ENCODE measurements at places on chromosomes 12 and 14.

- no peak for DNase-seq
These were observed 75.7 kb downstream of the DIP2B start for GRCh38 chr12:50580436-50580835.

GRCh38 chr14:59245809-59246295 is 57.4 kb downstream of the DAAM1 start:
- DNase-seq = no peak

DNA sequence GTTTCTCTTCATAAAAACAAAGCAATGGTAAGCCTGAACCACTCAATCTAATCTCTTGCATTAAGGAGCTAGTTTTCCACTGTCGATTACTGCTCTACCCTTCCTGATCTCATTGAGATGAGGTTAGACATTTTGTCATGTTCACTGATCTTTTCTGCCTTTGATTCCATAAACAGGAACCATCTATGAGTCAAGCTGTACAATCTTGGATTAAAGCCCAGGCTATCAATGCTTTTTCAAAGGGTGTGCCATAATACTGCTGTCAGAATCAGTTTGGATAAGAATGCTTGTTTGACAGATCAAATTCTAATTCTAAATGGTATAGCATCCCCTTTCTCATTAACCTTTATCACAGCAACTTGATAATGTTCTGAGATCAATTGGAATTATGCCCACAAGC is 16.1 kb downstream of the GRIP1 start:
- peak; percentile 88 for DNase-seq

- no peak for DNase-seq
These were observed 5.5 kb downstream of the DNAH10 start for GRCh38 chr12:123767613-123768012.

GRCh38 chr14:69315301-69315700 is 55.3 kb downstream of the GALNT16 start:
- DNase-seq = peak; percentile 81

- peak; percentile 60 for DNase-seq
These were observed 187.6 kb upstream of the ALG10 start for GRCh38 chr12:33834672-33835071.

DNA sequence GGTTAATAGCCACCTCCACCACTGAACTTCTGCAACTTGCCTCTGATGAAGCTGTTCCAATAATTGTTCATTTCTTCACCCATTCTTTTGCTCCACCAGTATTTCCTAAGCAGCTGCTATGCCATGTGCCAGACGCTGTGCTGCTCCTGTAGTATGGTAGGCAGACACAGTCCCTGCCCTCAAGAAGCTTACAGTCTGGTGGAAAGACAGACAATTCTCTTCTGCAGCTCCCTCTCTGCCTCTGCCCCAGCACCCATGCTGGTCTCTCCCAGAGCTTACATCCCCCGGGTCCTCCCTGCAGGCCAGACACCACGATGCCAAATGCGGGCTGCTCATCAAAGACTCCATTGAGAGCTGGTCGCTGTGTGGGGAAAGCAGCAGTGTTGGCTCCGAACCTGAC is 111.6 kb upstream of the ESRRB start:
- DNase-seq = no peak

DNA sequence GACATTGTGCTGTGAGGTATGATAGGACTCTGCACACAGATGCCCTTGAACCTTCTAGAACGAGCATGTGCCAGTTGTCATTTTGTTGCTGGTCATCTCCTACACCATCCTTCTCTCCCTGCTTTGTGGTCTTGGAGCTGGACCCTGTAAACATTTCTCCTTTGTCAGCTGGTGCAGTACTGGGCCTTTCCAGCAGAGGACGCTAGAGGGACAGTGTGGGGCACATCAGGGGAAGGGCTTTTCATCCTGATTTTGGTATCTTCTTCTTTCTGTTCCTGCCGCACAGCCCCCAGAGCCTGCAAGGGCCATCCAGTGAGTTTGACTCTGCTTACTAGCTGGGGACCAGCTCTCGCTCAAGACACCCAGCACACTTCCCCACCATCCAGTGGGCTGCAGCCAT is 484.6 kb downstream of the AACS start:
- peak; percentile 5 for DNase-seq

DNA sequence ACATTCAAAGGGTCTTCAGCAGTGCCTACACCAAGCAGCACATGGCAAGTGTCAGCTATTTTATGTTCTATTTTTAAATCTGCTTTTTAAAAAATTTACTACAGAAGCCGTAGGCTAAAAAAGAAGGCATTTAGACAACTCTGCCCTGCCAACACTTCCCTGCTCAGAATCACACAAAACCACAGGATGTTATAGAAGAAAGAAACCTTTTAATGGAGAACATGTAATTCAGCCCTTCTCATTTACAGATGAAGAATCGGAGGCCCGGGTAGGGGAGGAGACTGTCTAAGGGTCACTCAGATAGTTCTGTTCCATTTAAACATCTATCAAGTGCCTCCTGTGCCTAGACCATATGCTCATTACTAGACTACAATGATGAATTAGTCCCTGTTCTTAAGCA is 171.8 kb upstream of the NTF3 start:
- no peak for DNase-seq

DNA sequence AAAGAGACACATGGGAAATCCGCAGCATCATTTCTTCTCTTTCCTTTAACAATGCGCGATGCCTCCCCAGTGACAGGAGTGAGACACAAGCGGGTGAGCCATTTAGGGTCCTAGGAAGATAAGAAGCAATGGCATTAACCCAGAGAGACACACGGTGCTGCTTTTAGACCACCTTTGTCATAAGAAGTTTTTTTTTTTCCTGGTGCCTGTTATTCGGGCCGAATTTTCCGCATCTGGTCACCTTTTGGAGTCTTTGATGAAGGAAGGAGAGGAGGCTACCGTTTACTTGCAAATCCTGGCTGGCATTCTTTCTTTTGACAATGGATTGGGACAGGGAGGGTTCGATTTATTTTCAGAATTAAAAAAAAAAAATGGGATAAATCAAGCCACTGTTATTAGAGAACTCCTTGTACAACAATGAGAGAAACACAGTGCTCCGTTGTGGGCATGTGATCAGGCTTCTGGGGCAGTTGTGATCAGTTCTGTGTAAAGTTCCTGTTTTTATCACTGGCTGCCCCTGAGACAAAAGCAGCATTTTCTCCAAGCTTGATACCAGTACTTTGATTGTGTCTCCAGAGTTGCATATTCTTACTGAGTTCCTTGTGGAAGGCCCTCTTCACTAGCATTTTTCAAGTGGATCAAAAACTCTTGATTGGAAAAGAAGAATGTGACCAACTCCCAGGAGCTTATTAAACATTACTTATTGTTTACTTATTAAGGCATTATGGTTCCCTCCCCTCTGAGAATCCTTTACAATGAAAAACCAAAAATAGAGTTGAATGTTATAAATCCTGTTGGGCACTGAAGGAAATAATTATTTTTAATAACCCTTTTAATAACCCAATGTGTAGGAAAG is 1.1 kb downstream of the DIP2B start:
- DNase-seq = peak; percentile 32

GRCh38 chr14:35068238-35069012 is 22.4 kb downstream of the FAM177A1 start:
- no peak for DNase-seq

GRCh38 chr14:56099081-56099797 is 19.0 kb upstream of the PELI2 start:
- DNase-seq = no peak

- no peak for DNase-seq
These were observed 108.2 kb downstream of the STXBP6 start for GRCh38 chr14:24941719-24942118.

- DNase-seq = no peak
These were observed 11.3 kb downstream of the FOS start for GRCh38 chr14:75289840-75290388.

GRCh38 chr12:79206871-79207270 is 342.3 kb downstream of the SYT1 start:
- peak; percentile 74 for DNase-seq

DNA sequence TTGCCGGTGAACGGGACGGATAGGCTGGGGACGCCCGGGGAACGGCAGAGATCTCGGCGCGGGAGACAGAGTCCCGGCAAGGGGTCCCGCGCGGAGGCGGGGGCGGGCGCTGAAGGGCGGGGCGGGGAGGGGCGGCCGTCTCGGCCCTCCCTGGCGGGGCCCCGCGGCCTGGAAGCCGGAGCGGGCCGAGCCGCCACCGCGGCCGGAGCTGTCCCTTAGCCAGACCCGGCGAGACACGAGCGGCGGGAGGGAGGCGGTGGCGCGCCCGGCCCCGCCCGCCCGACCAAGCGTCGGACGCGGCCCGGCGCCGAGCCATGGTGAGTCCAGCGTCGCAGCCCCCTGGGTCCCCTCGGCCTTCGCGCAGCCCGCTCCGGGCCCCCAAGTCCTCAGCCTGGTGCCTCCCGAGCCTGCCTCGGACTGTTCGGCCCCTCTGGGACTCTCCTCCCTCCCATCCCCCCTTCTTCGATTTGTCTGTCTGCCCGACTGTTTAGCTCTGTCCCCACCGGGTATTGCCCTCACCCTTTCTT is at the start of gene ARHGEF40:
Gene ARHGEF40, plus strand, starts transcription at position 222 of the 527 bp plus-strand sequence. Its CDS starts 93 bp downstream, at position 315.
- DNase-seq = peak; percentile 30

- DNase-seq = no peak
These were observed 60.9 kb upstream of the ARID2 start for GRCh38 chr12:45668641-45669040.

DNA sequence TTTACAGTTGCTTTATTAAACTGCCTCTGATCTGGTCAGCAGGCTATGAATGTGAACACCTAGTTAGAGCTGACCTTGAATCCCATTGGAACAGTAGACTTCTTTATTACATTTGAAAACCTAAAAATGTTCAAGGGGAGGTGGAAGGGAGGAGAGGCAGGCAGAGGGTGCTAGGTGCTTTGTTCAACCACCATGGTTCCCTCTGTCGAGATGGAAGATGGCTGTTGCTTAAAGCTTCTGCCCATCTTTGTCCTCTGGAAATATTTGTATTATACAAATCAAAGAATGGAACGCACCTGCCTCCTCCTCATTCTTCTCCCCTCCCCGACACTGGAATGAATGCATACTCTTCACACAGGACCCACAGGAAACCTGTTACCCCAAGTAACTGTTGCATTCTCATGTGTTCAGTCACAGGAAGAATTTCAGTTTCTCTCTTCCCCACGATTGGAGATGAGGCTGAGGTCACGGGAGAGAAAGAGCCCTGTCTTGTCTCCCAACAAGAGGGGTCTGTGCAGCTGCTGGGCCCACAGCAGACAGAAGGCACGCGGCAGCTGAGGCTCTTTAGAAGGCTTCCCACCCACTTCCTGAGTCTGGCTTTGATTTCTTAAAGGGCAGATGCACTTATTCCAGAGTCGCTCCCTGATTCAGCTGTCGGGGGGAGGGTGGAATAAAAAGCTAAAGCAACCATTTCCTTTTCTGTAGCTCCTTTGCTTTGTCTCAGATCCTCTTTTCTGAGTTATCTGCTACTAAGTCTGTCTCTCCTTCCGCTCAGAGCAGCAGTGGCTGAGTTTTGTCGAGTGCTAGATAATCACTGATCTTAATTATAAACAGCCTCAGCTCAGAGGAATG is 217.9 kb upstream of the BTG1 start:
- no peak for DNase-seq

- no peak for DNase-seq
These were observed 18.1 kb downstream of the KMT5A start for GRCh38 chr12:123401753-123402683.

GRCh38 chr12:39490500-39491282 is 47.8 kb upstream of the KIF21A start:
- peak; percentile 76 for DNase-seq

DNA sequence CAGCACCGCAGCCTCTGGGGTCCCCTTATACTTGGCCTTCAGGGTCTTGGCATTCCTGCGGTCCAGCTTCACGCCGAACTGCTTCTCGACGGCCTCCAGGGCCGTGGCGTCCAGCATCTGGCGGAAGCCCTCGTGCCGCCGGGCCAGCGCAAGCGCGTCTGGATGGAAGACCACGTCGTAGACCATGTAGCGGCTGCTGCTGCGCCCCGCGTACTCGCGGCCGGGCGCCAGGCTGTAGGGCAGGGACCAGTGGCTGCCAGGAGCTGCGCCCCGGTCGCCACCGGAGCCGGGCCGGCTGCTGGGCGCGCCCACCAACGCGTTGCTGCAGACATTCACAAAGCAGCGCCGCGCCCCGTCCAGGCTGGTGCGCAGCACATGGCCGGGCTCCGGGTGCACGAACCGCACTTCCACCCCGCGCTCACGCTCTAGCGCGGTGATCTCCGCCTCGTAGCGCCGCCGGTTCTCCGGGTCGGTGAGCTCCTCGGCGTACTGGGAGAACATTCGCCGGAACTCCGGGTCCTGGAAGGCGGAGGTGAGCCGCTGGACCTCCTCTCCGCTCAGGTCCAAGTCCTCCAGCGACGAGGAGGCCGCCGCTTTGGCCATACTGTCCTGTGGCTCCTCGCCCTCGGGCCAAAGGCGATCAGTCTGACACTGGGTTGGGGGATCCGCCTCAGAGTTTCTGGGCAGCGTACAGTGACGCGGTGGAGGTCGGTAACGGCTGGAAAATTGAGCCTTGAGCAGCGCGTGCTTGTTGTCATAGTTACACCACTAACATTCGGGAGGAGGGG is at the start of gene DNAAF2:
Gene DNAAF2, minus strand, starts transcription at position 698 of the 788 bp plus-strand sequence. Its CDS starts 95 bp downstream, at position 603.
- peak; percentile 74 for DNase-seq

DNA sequence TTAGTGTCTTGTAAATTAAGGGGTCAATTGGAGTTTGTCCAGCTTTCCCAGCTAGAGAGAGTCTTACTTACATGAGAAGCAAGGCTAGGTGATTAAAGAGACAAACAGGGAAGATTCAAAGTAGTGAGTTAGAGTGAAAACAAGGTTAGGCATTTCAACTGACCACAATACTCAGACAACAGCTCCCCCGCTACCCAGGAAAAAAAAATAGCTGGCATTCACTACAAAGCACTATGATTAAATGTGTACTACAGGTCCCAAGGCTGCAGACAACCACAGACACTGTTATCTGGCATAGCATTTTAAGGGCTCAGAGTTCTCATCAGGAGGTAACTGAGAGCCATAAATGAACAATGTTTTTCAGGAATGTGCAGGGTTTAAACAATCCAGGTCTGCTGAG is 680.9 kb downstream of the TMEM121 start:
- no peak for DNase-seq

DNA sequence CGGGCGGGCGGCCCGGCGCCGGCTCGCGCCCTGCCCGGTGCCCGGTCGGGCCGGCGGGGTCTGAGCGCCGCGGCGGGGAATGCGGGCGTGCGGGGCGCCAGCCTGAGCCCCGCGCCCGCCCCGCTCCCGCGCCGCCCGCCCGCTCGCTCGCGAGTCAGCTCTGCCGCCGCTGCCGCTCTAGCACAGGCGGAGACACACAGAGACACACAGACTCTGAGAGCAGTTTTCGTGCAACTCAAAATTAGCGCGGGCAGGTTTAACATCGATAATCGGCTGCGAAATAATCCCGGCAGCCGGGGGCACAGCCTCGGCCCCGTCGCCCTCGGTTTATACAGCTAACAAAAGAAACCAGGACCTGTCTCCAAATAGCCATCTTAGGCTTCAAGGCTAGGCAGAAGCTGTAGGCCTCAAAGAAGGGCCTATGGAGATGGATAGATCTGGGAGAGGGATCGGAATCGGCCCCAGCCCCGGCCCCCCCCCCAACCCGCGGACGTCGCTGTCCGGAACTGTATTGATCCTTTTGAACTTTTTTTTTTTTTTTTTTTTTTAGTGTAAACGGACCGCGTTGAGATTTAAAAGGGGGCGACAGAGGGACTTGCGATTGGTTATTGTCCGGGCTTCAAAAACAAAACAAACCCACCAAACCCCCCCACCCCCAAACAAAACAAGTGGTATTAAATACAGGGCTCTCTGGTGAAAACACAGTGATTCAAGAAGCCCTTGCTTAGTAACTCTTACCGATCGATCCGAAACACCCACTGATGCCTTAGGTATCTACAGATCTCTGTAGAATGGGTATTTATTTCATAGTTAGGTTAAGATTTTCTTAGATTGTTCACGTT is 1.1 kb downstream of the ARID2 start:
- peak; percentile 37 for DNase-seq

GRCh38 chr14:90281756-90282155 is 25.4 kb downstream of the PSMC1 start:
- no peak for DNase-seq

- peak; percentile 72 for DNase-seq
These were observed 16.1 kb downstream of the PIGH start for GRCh38 chr14:67583711-67584644.

All from PC-3 (cell line).